A549 (cell line): ENCODE measurements at places on chromosomes 13 and 19. TPM values are rescaled to one million over a fixed set of nuclear protein-coding genes. Genes with fewer than 3 reads are reported as not detected.

Gene S1PR5
- polyA plus RNA-seq = 3.0 to 3.8 TPM (median 3.1 TPM) in 3 replicates

Gene ZNF534
- not detected in 3 replicates for polyA plus RNA-seq

Gene DKKL1
- 0.26 to 0.68 TPM (median 0.37 TPM) in 3 replicates for polyA plus RNA-seq

Gene CPT1C
- polyA plus RNA-seq = 13.7 to 17.1 TPM (median 15.4 TPM) in 3 replicates

Gene ZNF77
- polyA plus RNA-seq = 1.7 to 1.9 TPM (median 1.7 TPM) in 3 replicates

Gene CALR
- 484 to 507 TPM (median 494 TPM) in 3 replicates for polyA plus RNA-seq

Gene ZNF726
- 0.95 to 1.3 TPM (median 1.3 TPM) in 3 replicates for polyA plus RNA-seq

DNA sequence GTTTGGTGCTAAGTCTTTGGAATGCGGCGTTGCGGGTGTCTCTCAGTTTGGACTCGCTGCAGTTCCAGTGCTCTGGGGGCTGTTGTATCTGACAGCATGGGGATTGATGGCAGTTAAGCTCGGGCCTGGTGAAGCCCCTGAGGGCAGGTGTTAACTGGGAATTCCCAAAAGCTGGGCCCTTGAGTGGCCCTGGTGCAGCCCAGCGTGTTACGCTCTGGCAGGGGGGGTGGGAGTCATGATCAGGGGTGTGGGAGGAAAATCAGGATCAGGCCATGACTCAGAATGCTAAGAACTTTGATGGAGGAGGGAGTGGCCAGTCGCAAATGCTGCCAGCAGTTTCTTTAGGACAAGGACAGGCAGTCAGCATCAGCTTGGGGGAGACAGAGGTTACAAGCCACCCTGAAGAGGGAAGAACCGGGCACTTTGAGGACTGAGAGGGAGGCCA, 19.6 kb downstream of the AP2A1 start:
- peak; percentile 46 for DNase-seq

- DNase-seq = peak; percentile 71
Observed at GRCh38 chr19:12669270-12670158, 2.9 kb downstream of the WDR83 start.

- DNase-seq = peak; percentile 6
Observed at GRCh38 chr13:27988520-27988919, at the start of gene URAD. Gene URAD, minus strand, starts transcription at chr13:27988693. Its CDS starts 56 bp downstream, at chr13:27988637.

- no peak for DNase-seq
Observed at GRCh38 chr13:31421756-31422155, 222.0 kb downstream of the B3GLCT start.

DNA sequence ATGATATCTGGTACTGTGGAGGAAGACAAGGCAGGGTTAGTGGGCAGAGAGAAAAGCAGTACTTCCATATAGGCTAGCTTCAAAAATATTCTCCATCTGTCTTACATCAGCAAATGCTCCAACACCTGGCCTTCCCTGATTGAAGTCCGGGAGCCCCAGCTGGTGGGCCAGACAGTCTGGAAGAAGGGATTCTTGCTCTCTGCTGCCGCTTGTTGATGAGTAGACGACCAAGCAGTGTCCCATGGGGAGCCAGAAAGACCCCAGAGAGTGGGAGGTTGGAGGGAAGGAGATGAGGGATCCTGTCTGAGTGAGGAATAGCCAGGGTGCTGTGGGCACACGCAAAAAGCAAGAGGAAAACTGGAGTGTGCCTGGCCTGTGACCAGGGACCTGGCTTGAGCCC, 95.1 kb downstream of the ATP8A2 start:
- no peak for DNase-seq

DNA sequence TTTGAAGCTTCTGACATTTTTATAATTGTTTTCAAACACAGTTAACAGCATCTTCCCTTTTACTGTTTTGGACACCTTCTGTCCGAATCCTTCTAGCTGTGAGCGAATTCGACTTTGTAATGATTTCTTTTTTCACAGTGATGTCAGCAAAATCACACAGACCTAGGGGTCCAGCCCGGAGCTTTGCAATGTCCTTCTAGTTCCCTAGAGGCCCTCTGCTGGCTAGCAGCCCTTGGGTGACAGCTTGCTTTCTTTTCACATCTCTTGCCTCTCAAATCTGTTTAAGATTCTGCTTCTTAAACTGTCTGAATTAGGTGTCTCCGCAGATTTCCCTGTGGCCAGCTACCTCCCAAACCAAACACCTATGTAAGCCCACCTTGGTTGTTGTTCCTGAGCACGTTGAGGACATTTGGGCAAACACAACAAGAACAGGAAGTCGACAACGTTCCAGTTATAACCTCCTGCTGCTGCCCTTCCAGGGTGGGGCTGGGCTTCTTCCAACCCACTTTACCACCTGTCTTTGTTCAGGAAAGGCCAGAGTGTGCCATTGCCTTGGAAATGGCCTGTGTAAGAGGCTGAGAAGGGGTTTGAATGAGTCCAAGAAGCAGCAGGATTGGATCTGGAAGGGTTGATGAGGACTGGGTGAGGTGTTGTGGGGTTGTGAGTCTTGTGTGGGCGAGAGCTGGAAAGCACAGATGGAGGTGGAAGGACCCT, 123.1 kb downstream of the ATP8A2 start:
- DNase-seq = no peak

DNA sequence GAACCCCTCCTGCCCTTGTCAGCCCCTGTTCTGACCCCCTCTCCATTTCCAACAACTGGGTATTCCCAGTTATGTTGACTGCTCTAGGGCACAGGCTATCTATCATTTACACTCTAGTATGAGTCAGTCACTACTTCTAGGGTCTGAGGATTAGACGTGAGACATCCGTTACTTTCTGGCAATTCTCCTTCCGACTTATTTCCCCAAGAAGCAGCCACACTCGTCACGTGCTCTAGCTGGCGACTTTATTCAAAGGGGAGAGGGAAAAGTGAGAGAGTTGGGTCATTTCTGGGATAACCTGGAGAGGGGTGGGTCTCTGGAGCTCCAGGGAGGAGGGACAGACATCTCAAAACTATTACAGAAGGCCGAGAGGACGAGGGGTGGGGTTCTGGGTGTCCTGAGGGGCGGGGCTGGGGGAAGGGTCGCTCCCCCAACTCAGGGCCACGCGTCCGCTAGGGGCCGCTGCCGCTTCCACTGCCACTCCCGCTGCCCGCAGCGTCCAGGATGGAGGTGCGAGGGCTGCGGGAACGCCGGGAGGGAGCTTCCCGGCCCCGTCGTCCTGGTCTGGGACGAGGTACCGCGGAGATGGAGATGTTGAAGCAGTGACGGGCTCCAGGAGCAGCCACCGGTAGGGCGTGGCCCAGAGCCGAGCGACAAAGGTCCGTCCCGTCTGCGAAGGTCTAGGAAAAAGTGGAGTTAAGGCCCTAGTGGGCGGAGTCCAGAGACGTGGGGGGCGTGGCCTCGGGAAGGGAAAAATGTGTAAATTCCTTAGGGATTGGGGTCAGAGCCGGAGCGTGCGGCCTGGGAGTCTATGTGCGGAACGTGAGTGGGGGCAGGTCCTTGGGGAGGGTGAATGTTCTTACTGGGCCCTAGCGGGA, 8.9 kb downstream of the RTBDN start:
- peak; percentile 57 for DNase-seq

DNA sequence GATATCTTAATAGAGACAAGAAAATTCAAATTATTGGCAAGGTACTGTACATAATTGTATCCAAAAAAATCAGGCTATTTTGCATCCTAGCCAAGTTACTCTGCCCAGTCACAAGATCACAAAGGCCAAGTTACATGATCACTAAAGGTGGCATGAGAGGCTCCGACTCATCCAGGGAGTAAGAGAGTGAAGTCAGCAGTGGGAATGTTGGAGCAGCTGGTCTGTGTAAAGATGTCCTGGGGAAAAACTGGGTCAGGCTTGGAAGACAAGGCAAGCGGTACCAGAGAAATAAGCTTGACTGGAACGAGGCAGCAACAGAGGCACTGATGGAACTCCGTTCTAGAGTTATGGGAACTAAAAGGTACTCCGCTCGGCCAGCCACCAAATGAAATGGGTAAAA, 50.2 kb upstream of the PSG2 start:
- no peak for DNase-seq

DNA sequence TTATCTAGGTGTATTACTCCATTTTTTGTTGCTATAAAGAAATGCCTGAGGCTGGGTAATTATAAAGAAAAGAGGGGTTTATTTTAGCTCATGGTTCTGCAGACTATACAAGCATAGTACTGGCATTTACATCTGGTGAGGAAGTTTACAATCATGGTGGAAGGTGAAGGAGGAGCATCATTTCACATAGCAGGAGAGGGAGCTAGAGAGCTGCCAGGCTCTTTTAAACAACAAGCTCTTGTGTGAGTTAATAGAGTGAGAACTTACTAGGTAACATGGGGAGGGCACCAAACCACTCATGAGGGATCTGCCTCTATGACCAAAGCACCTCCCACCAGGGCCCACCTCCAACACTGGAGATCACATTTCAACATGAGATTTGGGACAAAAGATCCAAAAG, 221.7 kb upstream of the GPC6 start:
- no peak for DNase-seq

DNA sequence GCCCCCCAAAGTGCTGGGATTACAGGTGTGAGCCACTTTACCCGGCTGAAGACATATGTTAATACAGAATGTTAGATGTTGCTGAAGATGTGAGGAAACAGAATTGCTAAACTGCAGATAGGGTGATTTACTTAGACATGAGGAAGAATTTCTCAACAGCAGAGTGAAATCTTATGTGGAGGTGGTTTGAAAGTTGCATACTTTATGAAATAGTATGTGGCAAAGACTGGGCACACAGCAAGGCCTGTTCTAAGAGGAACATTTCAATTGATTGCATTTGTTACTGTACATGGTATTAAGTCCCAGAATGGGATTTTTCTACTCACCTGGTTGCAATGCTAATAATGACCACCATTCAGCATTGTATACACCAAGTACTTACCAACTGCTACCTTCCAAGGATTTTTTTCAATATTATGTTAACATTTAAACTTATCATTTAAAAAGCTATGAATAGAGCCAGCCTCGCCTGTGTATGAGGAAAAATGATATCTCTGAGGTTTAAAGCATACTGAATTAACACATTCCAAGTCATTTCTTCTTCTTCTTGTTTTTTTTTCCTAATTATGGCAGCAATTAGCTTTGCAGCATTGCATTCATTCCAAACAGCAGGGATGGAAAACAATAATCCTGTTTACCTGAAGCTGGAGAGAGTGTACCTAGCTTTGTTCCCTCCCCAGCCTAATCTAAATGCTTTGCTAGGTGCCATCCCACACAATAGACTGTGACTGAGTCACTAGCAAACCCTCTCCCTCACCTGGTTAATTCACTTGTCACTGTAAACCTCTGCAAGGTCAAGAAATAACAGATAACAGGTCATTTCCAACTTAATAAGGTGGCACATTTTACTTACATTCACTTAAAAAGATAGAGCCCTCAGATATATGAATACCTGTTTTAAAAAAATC, 19.4 kb upstream of the KLF5 start:
- no peak for DNase-seq

- DNase-seq = no peak
Observed at GRCh38 chr19:29384656-29385055, 141.1 kb upstream of the VSTM2B start.

- no peak for DNase-seq
Observed at GRCh38 chr19:2148482-2149135, 2.8 kb downstream of the AP3D1 start.

DNA sequence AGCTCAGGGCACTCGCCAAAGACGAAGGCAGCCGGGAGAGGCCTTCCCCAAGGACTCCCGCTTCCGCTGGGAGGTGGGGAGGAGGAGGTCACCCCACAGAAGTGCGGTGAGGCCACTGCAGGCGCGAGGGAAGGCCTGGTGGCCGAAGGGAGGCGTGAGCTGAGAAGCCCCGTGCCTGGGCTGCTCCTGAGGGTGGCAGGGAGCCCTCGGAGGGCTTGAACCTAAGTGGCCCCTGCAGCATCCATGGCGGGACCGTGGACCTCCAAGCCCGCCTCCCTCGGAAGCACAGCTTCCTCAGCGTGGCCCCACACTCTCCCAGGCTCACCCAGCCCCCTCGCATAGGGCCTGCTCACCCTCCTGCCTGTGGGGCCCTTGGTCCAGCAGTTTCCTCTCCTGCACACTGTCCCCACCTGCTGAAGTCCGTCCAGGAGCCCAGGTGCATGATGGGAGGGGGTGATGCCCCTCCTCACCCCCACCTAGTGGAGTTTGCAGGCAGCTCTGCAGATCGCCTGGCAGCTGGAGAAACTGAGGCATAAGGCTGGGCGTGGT, 25.9 kb downstream of the EFNA2 start:
- DNase-seq = peak; percentile 52
